ENCODE measurements at places on chromosomes 13 and 19.
A peak's percentile ranks its signal among the peaks of the same experiment; 100 is the strongest.

DNA sequence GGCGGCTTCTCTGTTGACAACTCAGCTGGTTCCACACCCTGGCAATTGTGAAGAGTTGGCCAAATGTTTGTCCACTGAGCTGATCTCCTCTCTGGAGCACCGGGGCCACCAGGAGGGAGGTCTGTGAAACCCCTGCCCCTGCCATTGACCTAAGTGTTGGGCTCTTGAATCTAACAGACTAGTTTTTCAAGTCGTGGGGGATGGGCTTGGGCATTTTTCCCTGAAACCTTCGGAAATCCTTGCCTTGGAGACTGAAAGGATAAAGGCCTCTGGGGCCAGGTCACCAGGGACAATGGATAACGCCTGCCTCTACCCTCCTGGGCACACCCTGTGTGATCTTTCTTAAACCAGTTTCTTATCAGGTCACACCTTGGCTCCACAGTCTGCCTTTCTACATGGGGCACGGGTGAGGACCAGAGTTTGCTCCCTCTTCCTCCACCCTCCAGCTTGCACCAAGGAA lies 881 bp downstream of the GEMIN7 start:
- peak; percentile 36 for DNase-seq

GRCh38 chr13:20988033-20988908 lies 73.1 kb downstream of the LATS2 start:
- no peak for DNase-seq

- DNase-seq, result no peak
Measured at GRCh38 chr13:89628567-89628966, 1718.9 kb upstream of the MIR17HG start.

- DNase-seq, result no peak
Measured at GRCh38 chr13:25901460-25902376, 150.1 kb downstream of the SHISA2 start.

- DNase-seq, result no peak
Measured at GRCh38 chr13:26950546-26950945, 190.0 kb upstream of the GPR12 start.

GRCh38 chr13:84571264-84571663 lies 689.0 kb upstream of the SLITRK1 start:
- DNase-seq, result no peak

- DNase-seq, result no peak
Measured at GRCh38 chr19:18298601-18299000, 17.2 kb upstream of the JUND start.

DNA sequence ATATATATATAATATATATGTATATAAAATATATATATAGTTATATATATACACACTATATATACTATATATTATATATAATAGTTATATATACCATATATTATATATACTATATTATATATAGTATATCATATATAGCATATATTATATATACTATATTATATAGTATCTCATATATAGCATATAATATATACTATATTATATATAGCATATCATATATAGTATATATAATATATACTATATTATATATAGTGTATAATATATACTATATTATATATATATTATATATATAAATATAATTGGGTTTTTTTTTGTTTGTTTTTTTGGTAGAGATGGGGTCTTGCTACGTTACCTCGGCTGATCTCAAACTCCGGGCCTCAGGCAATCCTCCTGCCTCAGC lies 11.6 kb upstream of the HNRNPL start:
- DNase-seq, result no peak

GRCh38 chr19:1360818-1361461 lies 22.8 kb upstream of the NDUFS7 start:
- peak; percentile 44 for DNase-seq

DNA sequence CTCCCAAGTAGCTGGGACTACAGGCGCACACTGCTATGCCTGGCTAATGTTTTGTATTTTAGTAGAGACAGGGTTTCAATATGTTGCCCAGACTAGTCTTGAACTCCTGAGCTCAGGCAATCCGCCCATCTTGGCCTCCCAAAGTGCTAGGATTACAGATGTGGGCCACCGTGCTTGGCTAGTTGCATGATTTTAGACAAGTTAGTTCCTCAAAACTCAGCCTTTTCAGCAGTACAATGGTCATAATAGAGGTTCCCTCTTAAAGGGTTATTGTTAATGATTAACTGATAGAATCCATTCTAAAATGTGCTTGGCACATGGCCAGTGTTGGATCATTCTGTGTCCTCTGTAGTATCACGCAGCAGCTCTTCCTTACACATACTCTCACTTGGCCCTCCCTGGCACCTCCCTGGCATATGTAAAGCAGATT lies 19.5 kb upstream of the IFT88 start:
- DNase-seq, result no peak

- DNase-seq, result no peak
Measured at GRCh38 chr13:39418424-39418823, 184.6 kb downstream of the LHFPL6 start.

DNA sequence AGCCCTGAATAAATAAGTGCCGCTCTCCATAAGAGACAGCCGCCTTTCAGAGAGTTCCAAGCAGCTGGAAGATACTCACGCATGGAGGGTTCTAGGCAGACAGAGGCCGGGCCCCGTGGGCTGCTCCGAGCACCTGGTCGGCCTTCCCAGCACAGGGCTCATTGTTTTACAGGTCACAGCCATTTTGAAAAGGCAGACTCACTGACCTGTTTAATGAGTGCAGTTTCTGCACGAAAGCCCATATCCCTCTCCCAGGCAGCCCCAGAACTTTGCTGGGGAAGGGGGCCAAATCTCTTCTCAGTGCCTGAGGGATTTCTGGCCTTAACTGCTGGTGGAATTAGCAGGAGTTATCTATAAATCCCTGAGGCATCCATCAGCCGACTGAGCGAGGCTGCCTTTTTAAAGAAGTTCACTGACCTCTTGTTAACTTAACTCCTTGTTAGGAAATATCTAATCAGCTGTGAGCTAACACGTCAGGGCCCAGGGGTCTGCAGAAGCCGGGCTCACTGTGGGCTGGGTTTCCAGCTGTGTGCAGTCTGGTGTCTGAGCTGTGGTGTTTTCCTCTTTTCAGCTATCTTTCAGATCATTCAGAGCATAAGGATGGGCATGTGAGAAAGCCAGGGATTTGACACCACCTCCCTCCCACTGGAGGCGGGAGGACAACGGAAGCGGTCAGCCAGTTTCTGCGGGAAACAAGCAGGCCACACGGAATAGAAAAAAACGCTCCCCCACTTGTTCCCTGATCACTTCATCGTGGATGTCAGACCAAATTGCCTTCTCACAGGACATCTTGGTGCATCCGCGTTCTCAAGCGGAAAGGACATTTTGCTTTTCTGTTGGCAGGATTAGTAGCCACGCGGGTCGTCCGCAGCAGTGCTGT lies 23.3 kb downstream of the SERP2 start:
- no peak for DNase-seq

DNA sequence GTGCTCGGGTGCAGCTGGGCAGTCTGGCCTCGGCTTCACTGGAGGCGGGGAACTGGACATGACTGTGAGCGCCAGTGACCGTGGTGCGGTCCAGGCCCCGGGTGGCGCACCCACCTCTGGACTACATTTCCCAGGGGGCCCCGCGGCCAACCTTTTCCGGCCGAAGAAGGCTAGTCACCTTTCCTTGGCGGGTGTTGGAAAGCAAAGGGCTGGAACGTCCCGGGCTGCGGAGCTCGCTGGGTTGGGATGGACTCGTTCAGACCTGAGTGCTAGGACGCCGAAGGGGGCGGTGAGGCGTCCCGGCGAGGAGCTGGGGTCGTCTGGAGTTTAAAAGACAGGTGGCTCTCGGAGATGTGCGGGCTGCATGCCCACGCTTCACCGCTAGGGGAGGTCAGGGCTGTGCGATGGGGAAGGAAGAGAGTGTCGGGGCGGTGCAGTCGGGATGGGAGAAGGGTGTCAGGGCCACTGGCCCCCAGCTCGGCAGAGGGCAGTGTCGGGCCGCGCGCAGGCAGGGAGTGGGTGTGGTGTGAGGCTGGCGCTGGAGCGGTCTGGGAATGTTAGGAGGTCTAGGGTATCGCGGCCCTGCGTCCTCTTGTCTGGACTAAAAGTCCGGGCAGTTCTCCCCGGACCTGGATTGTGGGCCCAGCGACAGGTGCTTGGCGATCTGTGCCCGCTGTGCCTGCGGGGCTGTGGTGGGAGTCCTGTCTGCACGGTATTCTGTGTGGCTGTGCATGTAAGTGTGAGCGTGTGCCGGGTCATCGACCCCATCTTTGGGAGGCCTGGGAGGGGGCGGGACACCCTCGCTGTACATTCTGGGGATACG lies 57.1 kb downstream of the ZNF568 start:
- DNase-seq, result peak; percentile 53

- DNase-seq, result no peak
Measured at GRCh38 chr19:48183356-48183755, 12.9 kb downstream of the ZSWIM9 start.

DNA sequence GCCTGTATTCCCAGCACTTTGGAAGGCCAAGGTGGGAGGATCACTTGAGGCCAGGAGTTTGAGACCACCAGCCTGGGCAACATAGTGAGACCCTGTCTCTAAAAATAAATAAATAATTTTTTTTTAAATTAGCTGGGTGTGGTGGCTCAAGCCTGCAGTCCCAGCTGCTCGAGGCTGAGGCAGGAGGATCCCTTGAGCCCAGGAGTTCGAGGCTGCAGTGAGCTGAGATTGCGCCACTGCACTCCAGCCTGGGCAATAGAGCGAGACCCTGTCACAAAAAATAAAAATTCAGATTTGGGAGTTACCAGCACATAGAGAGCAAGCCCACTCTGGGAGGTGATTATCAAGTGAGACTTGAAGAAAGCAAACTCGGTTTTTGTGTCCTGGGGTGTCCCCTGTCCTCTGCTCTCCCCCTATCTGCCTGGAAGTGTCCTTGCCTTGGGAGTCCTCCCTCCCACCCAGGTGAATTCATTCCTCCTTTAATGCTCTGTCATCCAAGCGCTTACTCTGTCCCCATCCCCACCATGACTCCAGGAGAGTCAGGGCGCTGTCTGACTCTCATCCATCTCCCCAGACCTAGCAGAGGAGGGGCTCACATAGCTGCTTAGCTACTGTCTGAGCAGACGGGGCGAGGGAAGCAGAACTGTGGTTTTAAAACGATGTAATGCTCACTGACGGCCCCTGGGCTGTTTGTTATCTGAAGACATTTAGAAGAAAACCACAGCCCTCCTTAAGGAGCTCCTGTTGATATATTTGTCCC lies 146.8 kb downstream of the STK24 start:
- no peak for DNase-seq

GRCh38 chr13:98041081-98041820 lies 87.8 kb downstream of the IPO5 start:
- DNase-seq, result no peak

- no peak for DNase-seq
Measured at GRCh38 chr13:33797622-33798021, 20.3 kb upstream of the RFC3 start.

GRCh38 chr13:24288870-24289269 lies 20.5 kb upstream of the C1QTNF9 start:
- no peak for DNase-seq

- DNase-seq, result no peak
Measured at GRCh38 chr13:77846173-77846572, 72.5 kb downstream of the EDNRB start.

DNA sequence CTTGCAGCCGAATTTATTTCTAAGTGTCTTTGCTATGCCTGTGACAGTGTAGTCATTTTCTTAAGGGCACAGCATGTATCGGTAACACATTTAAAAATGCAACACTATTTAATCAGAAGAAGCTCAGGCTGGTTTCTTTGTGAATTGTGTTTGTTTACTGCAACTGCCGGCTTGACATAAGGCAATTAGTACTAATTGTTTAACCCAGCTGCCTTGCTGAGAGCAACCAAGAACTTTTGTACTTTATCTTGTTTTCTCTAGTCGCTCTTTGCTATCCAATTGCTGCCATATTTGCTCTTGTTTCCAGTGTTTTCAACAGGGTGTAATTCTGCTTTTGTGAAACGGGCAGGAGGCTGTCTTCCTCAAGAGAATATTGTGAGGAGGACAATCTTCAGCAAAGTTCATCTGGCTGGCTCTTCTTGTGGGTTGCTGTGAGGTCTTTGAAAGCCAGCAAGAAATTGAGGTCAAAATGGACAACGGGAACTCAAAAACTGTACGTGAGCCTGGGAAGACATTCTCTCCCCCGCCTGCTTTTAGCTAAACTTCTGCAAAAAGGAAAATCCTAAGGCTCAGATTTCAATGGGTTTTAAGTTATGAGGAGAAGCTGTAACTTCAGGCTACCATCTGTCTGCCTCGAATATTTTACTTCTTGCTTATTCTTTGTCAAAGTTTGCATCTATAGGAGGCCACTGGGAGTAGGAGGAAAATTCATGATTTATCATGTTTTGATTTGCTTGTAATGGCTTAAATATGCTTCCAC lies 75.8 kb upstream of the TSHZ3 start:
- no peak for DNase-seq

DNA sequence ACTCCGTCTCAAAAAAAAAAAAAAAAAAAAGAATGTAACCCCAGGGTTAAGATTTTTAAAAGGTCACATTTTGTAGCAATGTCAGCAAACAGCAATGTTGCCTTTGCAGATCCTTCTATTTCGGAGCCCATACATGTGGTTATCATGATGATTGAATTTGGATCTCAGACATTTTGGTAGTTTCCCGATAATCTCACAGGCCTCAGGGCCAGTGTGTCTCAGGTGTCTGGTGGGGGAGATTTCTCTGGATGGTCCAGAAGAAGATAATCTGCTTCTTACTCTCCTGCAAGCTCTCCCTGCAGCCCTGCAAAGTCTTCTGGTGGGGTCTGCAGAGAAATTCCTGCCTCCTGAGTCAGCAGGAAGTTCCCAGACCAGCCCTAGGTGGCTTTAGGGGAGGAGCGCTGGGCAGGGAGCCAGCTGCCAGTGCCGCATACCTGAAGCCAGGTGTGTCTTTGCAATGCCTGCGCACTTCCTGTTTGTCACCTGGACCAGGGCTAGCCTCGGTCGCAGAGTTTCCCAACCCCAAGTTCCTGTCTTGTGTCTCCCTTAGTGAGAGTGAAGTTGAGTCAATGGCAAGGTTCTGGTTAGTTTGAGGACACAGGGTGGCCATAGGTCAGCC lies 1.4 kb downstream of the SH2D3A start:
- no peak for DNase-seq

DNA sequence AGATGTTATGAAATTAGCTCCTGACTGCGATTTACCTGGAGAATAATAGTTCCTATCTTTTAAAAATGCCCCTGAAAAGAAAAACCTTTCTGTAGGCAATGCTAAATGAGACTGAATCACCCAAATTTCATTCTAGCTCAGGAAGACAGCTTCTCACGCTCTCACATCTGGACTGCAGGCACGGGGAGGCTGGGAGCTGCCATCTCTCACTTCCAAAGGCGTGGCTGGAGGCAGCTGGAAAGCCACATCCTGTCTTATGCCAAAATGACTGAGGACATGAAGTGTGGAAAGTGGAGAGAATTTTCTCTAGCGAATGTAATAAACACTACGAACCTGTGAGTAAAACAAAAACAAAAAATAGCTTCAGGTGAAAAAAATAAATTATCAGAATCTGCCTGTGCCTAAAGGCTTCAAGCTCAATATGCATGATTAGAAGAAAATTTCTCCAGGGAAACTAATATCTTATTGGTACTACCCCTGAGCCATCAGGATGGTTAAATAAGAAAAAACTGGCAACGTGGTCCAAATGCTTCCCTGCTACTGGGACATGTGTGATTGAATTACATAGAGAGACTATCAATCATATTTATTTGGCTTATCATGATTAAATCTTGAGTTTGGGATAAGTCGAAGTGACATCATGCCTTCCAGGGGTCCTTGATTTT lies 58.1 kb upstream of the UBL3 start:
- DNase-seq, result no peak
